ENCODE measurements at places on chromosomes 4 and X.

GRCh38 chr4:26466578-26467270 lies 23.6 kb downstream of the CCKAR start:
- DNase-seq = no peak

DNA sequence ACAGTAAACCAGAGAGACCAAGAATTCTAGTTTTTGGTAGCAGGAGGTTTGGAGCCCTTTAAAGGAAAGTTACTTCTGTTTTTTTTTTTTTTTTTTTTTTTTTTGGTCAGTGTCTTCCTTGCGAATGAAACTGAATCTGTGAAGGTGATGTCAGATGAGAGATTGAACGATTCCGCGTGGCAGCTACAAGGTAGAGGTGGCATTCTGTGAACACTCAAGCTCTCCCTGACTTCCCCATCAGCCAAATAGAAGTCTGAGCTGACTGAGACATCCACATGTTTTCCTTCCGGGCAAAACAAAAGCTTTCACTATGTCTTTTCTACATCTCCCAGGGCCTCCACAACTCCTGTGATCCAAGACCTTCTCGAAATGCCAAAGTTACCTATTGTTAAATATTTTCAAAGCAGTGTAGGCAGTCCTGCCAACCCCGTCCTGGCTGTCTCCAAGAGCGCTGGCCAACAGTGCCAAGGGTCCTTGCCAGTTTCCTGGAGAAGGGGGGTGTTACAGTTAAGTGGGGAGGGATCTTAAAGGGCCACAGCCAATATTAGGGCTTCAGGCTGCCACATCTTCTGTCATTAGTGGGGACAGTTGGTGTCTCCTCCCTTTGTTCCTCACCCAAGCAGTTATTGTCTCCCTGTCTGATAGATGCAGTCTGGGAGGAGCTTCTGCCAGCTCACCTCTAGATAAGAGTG lies 102.9 kb upstream of the SLC34A2 start:
- DNase-seq = no peak

DNA sequence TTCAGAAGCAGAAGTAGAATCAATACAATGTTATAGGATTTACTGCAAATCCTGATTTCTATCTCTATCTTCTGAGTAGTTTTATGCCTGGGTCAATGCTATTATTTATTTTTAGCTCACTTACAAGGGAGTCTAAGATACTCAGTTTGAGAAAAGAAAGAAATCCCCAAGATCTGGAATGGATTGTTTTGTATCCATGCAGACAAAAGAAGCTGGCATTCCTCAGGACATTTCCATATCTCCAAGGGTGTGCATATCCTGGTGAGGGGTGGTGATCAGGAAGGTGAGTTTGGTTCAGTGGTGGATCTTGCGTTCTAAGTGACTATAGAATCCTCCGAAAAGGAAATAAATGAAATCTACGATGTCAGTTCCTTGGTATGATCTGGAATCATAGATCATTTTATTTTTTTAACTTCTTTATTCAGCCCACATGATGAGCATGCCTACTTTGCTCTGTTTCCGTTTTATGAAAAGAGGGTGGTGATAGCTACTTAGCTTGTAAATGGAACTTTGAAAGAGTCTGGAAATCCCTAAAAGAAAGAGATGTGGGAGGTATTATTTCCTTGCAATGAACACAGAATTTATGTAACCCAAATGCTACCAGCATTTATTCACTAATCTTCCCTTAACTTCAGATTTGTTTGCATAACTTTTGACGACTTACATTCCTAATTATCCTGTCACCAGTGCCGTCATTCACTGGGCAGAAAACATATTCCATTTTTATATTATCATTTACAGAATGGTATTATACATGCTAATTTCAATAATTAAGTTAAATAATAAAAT lies 81.1 kb upstream of the RAPGEF2 start:
- no peak for DNase-seq

GRCh38 chrX:17828171-17828570 lies 32.9 kb downstream of the RAI2 start:
- DNase-seq = no peak

GRCh38 chrX:86455495-86455894 lies 307.2 kb downstream of the DACH2 start:
- no peak for DNase-seq

DNA sequence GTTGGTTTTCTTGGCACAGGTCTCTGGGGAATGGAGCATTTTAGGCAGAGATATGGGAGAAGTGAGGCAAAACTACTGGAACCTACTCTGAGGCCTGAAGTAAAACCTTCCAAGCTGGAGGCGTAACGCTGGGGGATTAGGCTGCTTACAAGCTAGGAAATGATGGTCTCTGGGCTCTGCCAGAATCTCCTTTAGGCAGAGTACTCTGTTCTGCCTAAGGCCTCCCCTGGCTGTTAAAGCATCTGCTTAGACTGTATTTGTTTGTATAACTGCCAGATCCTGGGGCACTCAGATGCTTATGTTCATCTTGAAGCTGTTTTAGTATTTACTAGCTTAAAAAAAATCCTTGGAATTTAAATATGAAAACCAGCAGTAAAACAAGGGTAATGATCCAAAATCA lies 822.2 kb downstream of the RPA4 start:
- no peak for DNase-seq

Measured in RPMI8226 (cell line).